WTC11 (cell line): ENCODE measurements at places on chromosomes 5 and 9. TPM values are rescaled to one million over a fixed set of nuclear protein-coding genes. Genes with fewer than 3 reads are reported as not detected.

DNA sequence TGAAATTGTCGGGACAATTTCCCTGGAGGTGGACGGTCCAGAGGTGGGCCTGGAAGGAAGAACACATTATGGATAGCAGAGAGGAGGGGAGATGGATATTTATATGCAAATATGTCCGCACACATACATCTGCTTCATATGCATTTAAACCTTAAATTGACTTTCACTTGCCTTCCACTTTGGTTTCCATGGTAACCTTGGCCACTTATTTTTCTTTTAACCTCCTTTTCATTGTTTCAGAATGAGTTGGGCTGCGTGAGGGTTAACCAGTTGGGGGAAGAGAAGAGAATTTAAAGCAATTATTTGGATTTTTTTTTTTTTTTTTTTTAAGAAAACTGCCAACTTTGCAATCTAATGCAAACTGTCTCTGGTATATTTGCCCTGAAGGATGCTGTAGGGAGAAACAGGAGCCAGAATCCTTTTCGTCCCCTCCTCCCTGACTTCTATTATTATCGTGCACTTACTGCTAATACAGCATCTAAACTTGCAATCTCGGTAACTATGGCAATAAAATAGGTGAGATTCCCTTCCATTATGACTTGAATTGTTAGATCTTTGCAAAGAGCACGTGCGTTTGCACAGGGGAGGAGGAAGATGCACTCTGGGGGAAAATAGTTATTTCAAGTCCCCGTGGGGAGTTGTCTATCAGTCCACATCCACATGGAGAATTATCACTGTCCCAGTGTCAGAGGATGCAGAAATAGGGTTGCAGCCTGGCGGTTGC, 35.6 kb downstream of the TLR4 start:
- no peak for DNase-seq

GRCh38 chr9:76296561-76297310, 97.5 kb downstream of the RFK start:
- no peak for DNase-seq

GRCh38 chr5:132825033-132825833, 5.2 kb downstream of the SHROOM1 start:
- peak; percentile 71 for DNase-seq

GRCh38 chr5:83683836-83684235, 36.8 kb downstream of the HAPLN1 start:
- DNase-seq: no peak

- DNase-seq: no peak
These were observed 72.9 kb upstream of the IRX4 start for GRCh38 chr5:1955586-1955985.

DNA sequence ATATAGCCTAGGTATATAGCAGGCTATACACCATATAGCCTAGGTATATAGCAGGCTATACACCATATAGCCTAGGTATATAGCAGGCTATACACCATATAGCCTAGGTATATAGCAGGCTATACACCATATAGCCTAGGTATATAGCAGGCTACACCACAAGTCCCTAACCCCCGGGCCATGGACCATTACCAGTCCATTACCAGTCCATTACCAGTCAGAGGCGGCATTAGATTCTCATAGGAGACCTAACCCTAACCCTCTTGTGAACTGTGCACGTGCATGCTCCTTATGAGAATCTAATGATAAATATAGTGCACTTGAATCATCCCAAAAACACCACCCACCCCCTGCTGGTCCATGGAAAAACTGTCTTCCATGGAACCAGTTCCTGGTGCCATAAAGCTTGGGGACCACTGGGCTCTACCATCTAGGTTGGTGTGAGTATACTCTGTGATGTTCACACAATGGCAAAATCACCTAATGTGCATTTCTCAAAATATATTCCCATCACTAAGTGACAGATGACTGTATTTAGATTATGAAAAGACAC, 4.7 kb downstream of the PLIN2 start:
- no peak for DNase-seq

DNA sequence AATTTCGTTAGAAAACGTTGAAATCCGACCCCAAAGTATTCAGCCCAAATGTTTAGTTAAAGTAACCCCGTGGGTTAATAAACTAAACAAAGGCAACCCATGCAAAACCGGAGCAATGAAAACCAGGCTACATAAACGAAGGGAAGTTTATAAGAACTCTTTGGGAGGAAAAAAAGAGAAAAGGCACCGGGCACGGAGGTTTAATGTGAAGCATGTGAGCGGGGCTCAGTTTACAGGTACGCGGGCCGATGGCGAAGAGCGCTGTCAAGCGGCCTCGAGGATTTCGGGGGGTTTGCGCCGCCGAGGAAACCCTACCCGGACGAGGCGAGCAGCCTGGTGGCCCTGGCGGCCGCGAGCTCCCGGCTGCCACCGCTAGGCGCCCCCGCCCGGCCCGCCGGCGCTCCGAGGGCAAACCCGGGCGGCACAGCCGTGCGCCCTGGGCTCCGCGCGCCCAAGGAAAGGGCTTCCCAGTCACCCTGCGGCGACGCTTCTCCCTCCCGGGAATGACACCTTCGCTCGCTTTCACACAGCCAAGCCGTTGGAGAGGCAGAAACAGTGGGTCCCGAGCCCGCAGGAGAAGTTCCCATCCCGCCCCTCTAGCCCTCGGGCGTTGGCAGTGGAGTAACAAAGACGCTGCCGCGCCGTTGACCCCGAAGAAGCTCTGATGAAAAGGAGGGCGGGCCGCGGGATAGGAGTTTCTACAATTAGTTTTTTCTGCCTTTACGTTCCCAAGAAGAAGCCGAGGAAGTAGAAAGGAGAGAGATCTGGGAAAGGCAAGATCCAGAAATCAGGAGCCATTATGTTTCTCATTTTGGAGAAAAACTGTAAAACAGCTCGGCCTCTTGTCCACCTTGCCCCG, 126.0 kb downstream of the TMEM174 start:
- DNase-seq: peak; percentile 62

DNA sequence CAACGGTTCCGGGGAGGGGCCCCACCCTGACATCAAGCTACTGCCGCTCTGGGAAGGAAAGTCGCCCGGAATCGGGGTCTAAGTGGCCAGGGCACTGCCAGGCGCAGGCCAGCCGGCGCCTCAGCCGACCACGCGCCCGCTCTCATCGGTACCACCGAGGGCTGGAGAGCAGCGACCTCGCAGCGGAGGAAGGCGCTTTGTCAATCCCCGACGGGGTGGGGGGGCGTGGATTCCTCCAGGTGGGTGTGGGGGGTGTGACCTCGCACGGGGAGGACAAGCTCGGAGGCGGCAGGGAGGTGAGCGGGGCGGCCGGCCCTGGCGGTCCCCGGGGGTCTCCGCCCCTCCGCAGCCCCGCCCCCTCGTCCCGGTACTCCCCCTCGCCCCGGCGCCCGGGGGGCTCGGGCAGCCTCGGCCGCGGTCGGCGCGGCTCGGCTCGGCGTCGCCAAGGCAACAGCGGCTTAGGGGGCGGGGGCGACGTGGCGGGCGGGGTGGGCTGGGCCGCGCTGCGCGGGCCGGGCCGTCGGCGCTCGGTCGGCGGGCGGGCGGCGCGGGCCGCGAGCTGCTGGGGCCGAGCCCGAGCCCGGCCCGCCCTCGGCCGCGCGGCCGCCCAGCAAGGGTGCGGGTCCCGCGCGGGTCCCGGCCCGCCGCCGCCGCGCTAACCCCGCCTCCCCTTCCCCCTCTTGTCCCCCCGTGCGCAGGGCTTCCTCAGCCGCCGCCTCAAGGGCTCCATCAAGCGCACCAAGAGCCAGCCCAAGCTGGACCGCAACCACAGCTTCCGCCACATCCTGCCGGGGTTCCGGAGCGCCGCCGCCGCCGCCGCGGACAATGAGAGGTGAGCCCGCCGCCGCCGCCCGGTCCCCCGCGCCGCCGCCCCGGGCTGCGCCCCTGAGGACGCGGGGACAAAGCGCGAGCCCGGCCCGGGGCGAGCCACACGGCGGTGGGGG, 47.5 kb downstream of the DAB2IP start:
- DNase-seq: peak; percentile 77

GRCh38 chr5:39214912-39215709, 4.3 kb downstream of the FYB1 start:
- no peak for DNase-seq

GRCh38 chr9:37971108-37971459, 67.2 kb upstream of the SLC25A51 start:
- no peak for DNase-seq

DNA sequence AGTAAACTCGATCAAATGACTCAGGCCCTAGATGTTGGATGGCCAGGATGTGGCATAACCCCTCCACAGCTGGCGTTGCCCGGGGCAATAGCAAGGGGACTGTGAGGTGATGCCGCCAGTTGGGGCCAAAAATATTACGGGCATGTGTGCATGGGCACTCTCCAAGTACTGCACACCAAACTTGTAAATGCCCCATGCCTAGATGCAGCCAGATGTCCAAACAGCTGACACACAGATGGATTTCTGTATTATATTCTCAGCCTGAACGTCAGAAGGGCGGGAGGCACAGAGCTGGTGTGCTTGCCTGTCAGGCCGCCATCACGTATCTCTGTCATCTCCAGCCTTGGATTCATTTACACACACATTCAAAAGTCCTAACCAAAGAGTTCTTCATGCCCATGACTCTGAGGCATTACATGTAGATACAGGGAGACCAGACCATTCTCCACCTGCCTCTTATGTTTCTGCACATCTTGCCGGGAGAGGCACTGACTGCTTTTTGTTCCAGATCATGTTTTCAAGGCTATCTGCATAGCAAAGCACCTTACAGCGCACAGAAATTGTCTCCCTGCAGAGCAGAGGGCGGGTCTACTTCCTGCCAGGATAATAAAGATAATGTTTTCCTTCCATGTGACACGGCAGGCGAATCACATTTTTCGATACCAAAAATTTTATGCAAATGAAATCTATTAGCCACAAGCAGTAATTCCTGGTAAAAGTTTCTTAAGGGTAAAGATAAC, 200.9 kb upstream of the ADAMTS16 start:
- DNase-seq: no peak

DNA sequence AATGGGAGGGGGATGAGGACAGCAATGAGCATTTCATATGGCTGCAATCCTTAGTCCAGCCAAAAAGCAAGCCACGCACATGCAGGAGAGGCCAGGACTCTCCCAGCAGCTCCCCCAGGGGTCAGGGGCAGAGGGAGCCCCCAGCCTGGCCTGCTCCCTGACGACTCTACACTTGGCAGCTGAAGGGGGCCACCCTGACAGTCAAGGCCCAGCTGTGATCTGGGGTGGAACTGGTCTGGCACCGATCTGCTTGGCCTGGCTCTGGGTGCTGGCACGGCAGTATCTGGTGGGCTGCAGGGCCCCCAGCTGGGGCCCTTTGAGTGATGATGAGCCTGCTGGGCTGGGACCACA, 118.1 kb downstream of the ADAMTS2 start:
- DNase-seq: peak; percentile 9

DNA sequence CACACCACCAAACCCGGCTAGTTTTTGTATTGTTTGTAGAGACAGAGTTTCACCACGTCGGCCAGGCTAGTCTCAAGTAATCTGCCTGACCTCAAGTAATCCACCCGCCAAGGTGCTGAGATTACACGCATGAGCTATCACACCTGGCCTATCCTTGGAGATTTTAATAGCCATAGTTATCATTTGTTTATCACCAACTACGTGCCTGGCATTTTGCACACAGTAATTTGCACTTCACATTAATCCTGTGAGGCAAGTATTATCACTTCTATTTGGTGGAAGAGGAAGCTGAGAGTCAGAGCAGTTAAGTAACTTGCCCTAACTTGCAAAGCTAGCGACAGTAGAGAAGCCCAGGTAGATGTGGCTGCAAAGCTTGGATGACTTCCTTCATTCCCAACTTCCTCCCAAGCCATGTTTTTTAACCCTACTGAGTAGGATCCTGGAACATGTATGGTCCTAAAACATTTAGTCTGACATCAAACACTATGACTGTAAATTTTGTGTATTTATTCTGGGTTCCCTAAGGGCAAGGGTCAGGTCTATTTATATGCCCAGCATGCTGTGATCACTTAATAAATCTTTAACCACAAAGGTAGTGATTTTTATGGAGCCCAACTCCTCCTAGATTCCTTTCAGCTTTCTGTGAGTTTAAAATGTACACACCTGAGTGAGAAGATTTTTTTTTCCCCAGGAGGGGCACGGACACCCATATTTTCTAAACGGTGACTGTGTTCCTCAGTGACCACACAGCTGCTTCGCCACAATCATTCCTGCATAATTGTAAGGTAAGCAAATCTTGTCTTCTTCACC, 100.2 kb upstream of the RAI14 start:
- no peak for DNase-seq

DNA sequence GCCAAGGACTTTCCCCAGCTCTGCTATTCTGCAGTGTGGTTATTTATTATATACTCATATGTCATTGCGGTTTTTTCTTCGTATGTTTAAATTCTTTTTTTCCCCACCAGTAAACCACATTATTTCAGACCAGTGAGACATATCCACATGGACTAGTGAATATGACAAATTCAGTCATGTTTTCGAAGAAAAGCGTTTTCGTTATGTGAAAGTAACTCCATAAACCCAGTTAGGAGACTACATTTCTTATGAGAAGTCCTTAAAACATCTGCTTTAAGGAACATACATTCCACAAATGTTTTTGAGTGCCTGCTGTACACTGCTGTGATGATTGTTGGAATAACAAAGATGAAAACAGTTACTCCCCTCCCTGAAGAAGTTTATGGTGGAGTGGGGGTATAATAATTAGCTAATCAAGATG, 591.8 kb upstream of the CLINT1 start:
- DNase-seq: no peak

- no peak for DNase-seq
These were observed 12.2 kb upstream of the MROH2B start for GRCh38 chr5:41083306-41083705.

DNA sequence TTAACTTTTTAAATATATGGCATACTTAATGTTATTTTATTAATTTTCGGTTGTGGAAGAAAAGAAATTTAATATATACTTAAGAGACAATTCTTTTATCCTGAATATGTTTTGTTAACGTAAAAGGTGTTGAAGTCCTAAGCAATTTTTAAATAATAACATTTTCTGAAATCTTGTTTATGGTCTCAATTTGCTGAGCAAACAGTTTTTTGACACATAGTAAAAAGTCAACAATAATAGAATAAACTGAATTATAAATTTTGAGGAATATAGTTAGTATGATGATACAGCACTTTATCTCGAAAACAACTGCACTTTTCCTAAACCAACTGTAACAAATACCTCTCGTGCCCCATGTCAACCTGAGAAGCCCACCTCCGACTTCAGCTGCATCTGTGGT, 229.8 kb upstream of the TARS1 start:
- no peak for DNase-seq

GRCh38 chr5:126970517-126971017, 59.8 kb downstream of the MARCHF3 start:
- DNase-seq: no peak

CATSPER3 gene
- 0.34 to 0.44 TPM (median 0.37 TPM) in 3 replicates for total RNA-seq

PCDHA11 gene
- total RNA-seq: 5.8 to 8.7 TPM (median 7.9 TPM) in 3 replicates

LAMC3 gene
- 35.9 to 50.9 TPM (median 36.0 TPM) in 3 replicates for total RNA-seq

ABLIM3 gene
- 0.33 to 0.69 TPM (median 0.46 TPM) in 3 replicates for total RNA-seq

HMMR gene
- total RNA-seq: 69.1 to 78.5 TPM (median 73.3 TPM) in 3 replicates

OTP gene
- total RNA-seq: not detected in 3 replicates

MLANA gene
- total RNA-seq: not detected in 3 replicates

CCNO gene
- 0.14 to 0.44 TPM (median 0.24 TPM) in 3 replicates for total RNA-seq

PROB1 gene
- total RNA-seq: 2.5 to 3.3 TPM (median 3.2 TPM) in 3 replicates
